ENCODE measurements at places on chromosomes 2 and 18.

DNA sequence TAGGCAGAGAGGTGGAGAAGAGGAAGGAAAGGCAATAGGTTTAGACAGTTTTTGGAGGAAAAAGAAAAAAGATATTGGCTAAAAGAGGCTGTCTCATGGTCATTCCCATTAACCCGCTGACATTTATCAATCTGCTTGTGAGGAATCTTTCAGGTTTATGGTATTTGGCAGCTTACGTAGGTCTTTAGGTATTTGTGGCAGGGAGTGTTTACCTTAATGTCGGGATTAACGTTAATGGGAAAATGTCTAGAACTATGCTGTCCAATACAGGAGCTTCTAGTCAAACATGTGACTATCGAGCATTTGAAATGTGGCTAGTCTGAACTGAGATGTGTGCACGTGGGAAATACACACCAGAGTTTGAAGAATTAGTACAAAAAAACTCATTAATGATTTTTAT, 144.2 kb downstream of the BABAM2 start:
- DNase-seq: no peak

DNA sequence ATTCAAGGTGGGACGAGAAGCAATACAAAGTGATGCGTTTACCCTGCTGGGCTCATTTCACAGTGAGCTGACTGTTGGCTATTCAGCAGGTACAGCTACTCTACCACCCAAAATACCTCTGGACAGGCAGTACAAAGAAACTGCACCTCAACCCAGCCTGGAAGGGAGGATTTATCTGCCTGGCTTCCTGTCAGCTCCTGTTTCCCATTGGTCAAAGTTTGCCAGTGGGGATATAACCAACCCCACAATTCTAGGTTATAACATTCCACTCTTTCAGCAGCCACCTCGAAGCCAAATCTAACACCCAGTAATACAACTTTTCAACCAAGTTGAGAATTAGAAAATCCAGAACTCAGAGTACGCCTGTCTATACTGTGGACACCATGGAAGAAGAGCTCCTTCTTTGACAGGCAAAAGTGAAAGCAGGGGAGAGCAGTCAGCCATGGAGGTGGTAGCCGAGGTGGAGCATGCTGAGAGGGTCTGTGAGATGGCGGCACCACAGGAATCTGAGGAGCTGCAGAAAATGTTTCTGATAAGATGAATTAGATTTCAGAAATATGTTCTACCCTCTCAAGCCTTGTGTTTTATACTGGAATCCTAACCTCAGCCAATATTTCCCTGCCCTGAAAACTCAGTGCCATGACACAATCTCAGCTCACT, 10.8 kb downstream of the DUSP19 start:
- no peak for DNase-seq

DNA sequence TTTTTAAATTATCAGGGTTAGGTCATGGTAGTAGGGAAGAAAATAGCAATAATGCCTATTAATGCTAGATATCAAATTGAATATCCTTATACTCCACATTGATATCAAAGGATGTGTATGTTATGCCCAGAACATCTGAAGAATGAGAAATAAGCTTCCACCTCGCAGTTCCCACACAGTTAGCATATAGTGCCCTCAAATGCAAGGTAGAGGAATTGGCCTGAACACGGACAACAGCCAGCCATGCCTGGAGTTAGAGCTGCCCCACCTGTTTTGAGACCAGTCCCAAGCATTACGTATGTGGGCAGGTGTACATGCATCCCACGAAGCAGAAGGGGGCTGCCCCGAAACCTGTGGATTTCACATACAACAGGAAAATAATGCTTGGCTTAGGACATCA, 79.6 kb downstream of the SUMO1 start:
- no peak for DNase-seq

DNA sequence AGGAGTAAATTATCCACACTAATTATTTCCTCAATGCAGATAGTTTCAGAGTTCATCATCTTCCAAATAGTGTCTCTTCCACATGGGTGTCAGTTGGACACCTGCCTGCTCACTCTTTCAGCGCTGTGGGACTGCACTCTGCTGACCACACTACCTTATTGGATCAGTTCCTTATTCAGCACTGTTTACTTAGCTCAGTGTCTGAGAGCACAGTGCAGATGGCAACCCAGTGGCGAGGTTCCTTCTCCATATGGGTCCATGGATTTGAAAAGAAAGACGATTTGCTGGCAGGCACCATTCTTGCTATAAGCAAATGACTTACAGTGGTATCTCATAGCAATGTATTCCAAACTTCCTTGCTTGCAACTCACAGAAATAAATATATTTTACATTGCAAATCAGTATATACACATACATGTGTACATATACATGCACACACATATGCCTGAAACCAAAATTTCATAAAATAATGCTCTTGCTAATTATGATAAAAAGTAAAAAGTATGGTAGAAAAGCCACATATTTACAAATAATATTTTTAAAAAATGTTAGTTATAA, 354.8 kb downstream of the INSIG2 start:
- no peak for DNase-seq

DNA sequence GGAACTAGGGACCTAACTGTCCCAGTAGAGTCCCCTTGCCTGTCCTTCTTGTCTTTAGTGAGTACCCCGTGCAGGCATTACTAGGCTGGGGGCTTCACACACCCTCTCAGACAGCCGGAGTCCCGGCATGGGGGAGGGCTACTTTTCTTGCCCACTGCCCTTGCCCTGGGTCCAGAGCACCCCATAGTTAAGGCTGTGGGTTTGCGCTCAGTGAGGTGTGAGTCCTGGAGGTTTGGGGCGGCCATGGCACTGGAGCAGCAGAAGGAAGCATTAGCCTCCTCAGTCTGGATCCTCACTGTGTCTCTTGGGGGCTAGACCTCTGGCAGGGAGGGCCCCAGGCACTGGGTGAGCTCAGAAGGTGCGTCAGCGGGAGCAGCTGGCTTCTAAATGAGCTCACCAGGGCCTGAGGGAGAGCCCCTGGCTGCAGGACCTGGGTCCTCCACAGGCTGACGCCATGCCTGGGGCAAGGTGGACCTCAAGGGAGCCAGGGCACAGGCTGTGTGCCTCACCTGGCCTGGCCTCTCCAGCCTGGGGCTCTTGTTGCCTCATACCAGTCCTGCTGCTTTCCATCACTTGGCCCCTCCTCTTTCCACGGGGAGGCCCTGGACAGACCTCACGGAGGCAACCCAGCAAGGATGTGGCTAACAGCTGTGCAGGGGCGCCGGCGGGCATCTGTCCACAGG, 27.4 kb downstream of the HS6ST1 start:
- DNase-seq: no peak

DNA sequence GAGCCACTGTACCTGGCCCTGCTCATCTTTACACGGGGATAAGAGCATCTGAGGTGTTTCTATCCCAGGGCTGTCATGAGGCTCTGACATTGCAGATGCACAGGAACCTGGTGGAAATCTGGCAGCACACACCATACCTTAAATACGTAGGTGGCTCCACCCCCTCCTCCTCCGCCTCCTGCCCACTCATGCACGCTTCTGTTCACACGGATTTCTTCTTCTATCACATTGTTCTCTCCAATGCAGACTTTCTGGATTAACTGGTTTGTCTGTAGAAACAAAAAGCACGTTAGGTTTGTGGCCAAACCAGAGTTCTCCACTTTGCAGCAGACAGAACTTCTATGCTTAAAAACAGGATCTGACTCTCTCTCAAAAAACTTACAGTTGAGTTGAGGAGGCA, 118.2 kb downstream of the CLIP4 start:
- no peak for DNase-seq

DNA sequence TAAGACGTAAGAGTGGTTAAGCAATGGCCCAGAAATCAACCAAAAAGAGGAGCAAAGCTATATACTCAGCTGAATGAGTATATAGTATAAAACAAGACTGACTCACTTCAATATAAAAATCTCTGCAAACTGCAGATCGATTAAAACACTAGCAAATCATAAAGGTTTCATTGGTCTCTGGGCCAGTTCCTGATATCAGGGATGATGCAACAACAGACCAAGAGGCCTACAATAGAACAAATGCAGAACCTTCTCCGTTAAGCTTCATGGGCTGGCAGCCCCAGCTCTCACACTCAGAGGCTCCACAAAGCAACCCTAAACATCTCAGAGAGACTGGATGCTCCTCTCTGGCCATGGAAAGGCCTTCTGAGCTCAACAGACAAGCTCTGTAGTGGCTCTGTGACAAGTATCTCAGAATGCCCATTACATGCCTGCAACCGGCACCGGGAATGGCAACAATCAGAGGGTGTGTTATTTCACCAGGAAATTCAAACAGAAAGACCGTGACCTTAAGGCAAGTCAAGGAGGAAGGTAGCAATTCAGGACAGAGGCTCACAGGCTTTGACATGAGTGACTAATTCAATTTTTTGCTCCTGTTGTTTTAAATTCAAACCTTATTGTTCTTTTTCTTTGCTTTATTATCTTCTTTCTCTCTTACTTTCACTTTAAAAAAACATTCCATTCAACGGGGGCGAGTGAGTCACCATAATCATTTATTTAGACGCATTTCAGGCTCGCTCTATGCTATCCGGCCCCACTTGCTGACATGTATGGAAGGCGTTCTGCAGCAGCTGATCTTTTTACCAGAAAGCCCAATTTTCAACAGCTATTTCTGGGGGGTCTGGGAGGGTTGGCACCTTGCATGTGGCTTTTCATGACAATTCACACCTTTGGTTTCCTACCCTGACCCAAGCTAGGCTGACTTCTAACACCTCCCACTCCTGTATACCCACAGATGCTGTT, 15.1 kb downstream of the CYRIA start:
- DNase-seq: peak; percentile 55

- no peak for DNase-seq
Observed at GRCh38 chr2:216033403-216033802, 20.1 kb upstream of the MREG start.

- DNase-seq: no peak
Observed at GRCh38 chr2:11279398-11279797, 65.0 kb downstream of the ROCK2 start.

GRCh38 chr2:127313406-127313805, 19.5 kb upstream of the ERCC3 start:
- DNase-seq: no peak

- no peak for DNase-seq
Observed at GRCh38 chr18:3878401-3878800, 428.4 kb downstream of the TGIF1 start.

- peak; percentile 69 for DNase-seq
Observed at GRCh38 chr18:70464343-70465114, 175.7 kb downstream of the SOCS6 start.

GRCh38 chr18:680392-680791, 22.9 kb downstream of the TYMS start:
- DNase-seq: no peak

GRCh38 chr2:74131901-74132300, 15.8 kb downstream of the BOLA3 start:
- DNase-seq: no peak

- no peak for DNase-seq
Observed at GRCh38 chr2:48799601-48800000, 44.1 kb upstream of the LHCGR start.

DNA sequence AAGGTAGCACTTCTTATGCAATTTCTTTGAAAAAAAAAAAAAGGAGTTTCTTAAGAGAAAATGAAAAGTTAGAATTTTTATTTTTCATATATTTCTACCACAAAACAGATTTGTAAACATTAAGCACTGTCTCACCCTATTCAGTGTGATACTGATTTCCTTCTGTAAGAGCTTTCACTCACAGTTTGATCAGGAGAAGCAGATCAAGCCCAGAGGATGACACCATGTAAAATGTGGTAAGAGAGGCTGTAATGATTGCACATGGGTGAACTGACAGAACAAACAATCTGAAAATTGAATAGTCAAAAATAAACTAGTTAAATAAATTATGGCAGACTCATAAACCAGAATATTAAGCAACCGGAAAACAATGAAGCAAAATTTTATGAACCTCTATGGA, 54.5 kb downstream of the MEMO1 start:
- no peak for DNase-seq

DNA sequence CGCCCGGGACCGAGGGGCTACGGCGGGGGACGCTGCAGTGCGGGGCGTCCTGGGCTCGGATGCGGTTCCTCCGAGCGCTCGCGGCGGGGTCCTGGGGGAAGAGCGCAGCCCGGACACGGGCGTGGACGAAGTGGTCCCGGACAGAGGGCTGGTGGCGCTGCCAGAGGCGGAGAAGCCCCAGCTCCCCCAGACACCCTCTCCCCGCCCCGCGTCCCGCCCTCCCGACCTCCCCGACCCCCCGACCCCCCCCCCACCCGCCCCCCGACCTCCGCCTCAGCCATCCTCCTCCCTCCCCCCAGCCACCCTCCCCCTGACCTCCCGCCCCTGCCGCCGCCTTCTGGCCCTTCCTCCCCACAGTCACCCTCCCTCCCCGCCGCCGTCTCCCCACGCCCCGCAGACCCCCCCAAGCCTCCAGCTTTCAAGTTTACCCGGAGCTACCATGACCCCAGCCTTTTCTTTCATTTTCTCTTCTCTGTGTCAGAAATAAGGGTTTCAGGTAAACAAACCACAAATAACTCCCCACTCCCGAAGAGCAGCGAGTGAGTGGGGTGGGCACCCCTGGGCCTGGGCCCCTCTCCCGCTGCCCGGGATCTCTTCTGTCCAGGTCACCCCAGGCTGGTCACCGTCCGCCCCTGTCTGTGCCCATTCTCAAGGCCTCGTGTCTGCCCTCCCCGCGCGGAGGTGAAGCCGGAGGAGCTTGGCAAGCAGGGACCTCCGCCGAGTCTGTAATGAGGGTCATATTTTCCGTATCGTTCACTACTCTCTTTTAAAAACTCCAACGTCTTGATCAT, 5.1 kb downstream of the NFATC1 start:
- no peak for DNase-seq

DNA sequence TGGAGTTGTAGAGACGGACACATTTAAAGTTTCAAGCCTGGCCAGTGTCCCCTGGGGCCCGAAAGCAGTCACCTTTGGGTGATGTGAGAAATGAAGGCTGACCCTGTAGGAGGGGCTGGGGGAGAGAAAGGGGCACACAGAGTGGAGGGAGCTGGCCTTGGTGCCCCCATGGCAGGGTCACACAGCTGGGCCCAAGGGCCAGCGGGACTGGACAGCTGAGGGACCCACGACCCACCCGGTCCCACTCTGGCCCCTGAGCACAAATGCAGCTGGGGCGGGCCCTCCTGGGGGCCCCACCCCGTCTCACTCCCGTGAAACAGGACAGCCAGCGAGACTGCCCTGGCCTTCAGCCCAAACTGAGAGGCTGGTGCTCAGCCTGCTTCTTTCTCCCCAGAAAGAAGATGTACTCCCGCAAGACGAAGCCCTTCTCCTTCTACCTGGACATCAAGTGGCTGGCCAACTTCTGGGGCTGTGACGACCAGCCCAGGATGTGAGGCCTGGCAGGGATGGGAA, 6.1 kb downstream of the AGXT start:
- DNase-seq: no peak

- peak; percentile 3 for DNase-seq
Observed at GRCh38 chr2:192546565-192546964, 351.8 kb upstream of the TMEFF2 start.

Measured in kidney capillary endothelial cell (primary cell).